ENCODE measurements at places on chromosomes 3 and 15.

GRCh38 chr15:70820214-70820613, 33.7 kb downstream of the LARP6 start:
- H3K27me3 ChIP-seq: no peaks in the 10 kb centered on the region
- no peak for DNase-seq
- no peak overlapping the region for H3K4me3 ChIP-seq
- H3K4me1 ChIP-seq: peaks cover 3% of the 10 kb centered on the region
- no peaks in the 10 kb centered on the region for H3K36me3 ChIP-seq
- no peak overlapping the region for H3K27ac ChIP-seq

GRCh38 chr3:52254608-52255007, 9.0 kb downstream of the PPM1M start:
- no peak overlapping the region for H3K4me3 ChIP-seq
- peaks cover 9% of the 10 kb centered on the region for H3K36me3 ChIP-seq
- no peak overlapping the region for H3K27ac ChIP-seq
- H3K4me1 ChIP-seq: peaks cover 16% of the 10 kb centered on the region
- DNase-seq: no peak

- no peak overlapping the region for H3K4me3 ChIP-seq
- H3K36me3 ChIP-seq: no peaks in the 10 kb centered on the region
- H3K27me3 ChIP-seq: no peaks in the 10 kb centered on the region
- no peak for DNase-seq
- no peak overlapping the region for H3K27ac ChIP-seq
Observed at GRCh38 chr3:136883967-136884720, 22.1 kb downstream of the NCK1 start.

DNA sequence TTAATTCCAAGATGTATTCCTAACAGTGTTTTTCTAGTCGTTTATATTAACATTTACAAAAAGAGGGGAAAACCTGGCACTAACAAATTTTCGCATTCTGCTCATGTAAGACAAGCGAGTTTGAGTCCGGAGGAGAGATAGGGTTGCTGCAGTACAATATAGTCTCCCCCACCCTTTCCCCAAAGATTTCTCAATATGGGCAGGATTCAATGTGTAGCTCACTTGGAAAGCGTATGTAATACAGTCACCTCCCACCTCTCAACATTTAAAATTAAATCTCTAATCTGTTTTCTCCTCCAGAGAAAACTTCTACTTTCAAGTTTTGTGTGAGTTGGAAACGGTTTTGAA, 57.9 kb downstream of the CMSS1 start:
- peak overlapping the region; percentile 78 for H3K27ac ChIP-seq
- peaks cover 55% of the 10 kb centered on the region for H3K4me1 ChIP-seq
- H3K4me3 ChIP-seq: peak overlapping the region; percentile 66
- H3K36me3 ChIP-seq: no peaks in the 10 kb centered on the region
- H3K27me3 ChIP-seq: no peaks in the 10 kb centered on the region

GRCh38 chr3:143352850-143353550, 233.4 kb downstream of the CHST2 start:
- DNase-seq: no peak
- H3K36me3 ChIP-seq: no peaks in the 10 kb centered on the region
- no peaks in the 10 kb centered on the region for H3K27me3 ChIP-seq
- H3K4me1 ChIP-seq: no peaks in the 10 kb centered on the region
- H3K4me3 ChIP-seq: no peak overlapping the region

DNA sequence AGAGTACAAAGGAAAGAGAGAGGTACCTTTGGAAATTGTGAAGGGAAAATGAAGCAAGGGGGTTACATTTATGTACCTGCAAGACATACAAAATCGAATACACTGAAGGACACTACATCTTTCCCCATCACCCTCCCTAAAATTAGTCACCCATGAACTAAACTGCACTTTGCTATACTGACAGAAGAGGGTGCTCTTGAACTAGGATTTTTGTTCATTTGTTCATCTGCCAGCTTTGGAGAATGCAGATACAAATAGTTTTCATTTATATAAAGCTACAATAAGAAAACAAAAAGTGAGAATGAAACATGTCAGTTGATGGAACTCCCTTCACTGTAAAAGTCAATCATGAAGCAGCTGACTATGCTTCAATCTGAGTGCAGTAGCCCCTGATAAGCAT, 55.7 kb downstream of the PCCB start:
- H3K27ac ChIP-seq: no peak overlapping the region
- no peak for DNase-seq
- no peaks in the 10 kb centered on the region for H3K36me3 ChIP-seq
- no peaks in the 10 kb centered on the region for H3K4me1 ChIP-seq
- H3K27me3 ChIP-seq: no peaks in the 10 kb centered on the region
- no peak overlapping the region for H3K4me3 ChIP-seq

GRCh38 chr3:146851665-146852064, 246.5 kb upstream of the PLSCR5 start:
- no peaks in the 10 kb centered on the region for H3K27me3 ChIP-seq
- H3K36me3 ChIP-seq: no peaks in the 10 kb centered on the region
- DNase-seq: no peak

GRCh38 chr3:3372210-3372777, 192.8 kb upstream of the CRBN start:
- DNase-seq: no peak
- no peaks in the 10 kb centered on the region for H3K36me3 ChIP-seq
- no peak overlapping the region for H3K4me3 ChIP-seq
- no peaks in the 10 kb centered on the region for H3K27me3 ChIP-seq

Measured in tibial nerve (tissue), 4 donors.